ENCODE measurements at places on chromosomes 4 and X.

GRCh38 chr4:16728111-16728510, 170.3 kb downstream of the LDB2 start:
- no peak for DNase-seq

DNA sequence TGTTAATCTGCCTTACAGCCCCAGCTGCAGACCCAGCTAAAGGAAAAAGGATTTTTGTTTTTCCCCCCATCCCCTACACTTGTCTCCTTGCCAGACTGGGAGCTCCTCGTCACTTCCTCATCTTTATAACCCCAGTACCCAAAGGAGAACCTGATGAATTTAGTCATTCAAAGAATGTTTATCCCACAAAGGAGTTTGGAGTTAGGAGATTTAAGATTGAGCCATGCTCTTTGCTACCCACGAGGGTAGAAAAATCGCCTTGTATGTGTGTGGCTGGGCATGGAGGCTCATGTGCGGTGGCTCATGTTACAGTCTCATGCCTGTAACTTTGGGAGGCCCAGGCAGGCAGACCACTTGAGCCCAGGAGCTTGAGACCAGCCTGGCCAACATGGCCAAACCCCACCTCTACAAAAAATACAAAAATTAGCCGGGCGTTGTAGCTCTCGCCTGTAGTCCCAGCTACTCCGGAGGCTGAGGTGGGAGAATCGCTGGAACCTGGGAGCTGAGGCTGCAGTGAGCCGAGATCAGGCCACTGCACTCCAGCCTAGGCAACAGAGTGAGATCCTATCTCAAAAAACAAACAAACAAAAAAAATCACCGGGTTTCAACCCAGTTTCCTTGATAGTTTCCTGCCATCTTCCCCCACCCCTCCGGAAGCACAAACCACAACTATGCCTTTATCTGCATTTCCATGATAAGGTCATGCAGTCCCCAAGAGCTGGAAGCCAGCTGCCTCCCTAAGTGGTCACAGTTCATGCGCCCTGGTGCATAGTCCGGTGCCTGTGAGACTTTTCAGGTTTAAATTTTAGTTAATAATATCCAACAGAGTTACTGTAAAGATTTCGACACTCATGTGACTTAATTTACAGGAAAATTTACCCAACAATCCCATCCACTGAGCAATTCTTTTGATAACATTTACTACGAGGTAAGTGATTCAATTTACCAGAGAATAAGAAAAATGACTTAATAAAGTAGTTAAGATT, 1.5 kb downstream of the CFAP97 start:
- no peak for DNase-seq

DNA sequence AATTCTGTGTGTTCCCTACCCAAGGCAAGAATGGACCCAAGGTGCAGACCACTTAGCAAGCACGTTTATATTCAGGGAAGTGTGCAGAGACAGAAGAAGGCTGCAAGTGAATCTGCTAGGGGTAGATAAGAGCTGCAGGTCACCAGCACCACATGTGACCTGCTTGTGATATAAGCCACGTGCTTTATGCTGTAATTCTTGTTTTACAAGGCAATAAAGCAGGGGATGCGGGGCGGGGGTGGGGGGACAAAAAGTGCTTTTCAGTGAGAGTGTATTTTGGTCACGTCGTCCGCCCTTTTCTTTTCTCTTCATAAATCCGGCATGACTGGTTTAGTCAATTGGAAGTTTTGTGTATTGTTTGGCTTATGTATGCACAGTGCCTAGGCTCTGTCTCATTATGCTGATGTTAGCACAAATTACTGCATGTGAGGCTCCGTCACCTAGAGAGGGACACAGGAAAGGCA, 192.7 kb downstream of the RBMX2 start:
- no peak for DNase-seq

- DNase-seq = no peak
Observed at GRCh38 chrX:134718105-134718965, 60.1 kb upstream of the PLAC1 start.

DNA sequence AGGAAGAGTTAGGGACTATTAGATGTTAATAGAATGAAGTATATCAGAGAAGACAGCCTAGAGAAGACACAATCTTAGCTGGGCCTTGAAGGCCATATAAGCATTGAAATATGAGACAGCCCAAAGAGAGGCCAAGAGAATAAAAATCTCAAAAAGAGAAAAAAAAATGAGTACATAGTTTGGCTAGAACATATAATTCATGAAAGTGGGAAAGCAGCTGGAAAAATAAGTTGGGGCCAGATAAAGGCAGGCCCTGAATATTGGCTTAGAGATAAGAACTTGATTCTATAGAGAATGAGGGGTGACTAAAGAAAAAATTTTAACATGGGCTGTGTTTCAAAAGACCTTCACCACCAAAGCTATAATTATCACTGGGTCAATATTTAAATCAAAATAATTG, 7.4 kb upstream of the UTP3 start:
- no peak for DNase-seq

GRCh38 chr4:182724414-182724813, 192.8 kb downstream of the DCTD start:
- no peak for DNase-seq

DNA sequence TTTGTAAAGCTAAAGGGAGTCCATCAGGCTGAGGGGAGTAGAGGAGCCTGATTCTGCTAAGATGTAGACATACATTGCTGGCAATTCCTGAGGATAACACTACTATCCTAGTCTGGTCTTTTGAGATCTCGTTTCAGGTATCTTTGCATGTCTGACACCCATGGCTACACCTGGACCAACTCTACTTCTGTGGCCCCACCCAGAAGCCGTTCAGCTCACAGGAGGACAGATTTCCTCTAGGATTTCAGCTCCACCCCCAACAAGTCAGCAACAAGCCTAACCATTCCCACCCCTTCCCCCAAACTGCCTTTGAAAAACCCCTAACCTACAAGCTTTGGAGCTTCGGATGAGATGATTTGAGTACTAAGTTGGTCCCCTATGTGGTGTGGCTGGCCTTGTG, 848.2 kb downstream of the NLGN4X start:
- no peak for DNase-seq

DNA sequence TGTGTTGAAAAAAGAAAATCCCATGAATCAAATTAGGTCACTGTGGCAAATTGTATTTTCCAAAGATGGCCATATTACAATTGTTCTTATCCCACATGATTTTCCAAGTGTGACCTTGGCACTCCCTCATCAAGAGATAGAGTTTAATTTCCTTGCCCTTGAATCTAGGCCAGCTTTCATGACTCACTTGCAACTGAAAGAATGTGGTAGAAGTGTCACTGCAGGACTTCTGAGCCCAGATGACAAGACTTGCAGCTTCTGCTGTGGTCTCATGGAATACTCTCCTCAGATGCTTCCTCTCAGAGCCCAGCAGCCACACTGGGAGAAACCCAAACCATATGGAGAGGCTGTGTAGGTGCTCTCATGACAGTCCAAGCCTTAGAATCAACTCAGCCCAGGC, 139.0 kb downstream of the ADAMTS3 start:
- no peak for DNase-seq

GRCh38 chr4:155684892-155685541, 18.4 kb downstream of the GUCY1A1 start:
- no peak for DNase-seq

DNA sequence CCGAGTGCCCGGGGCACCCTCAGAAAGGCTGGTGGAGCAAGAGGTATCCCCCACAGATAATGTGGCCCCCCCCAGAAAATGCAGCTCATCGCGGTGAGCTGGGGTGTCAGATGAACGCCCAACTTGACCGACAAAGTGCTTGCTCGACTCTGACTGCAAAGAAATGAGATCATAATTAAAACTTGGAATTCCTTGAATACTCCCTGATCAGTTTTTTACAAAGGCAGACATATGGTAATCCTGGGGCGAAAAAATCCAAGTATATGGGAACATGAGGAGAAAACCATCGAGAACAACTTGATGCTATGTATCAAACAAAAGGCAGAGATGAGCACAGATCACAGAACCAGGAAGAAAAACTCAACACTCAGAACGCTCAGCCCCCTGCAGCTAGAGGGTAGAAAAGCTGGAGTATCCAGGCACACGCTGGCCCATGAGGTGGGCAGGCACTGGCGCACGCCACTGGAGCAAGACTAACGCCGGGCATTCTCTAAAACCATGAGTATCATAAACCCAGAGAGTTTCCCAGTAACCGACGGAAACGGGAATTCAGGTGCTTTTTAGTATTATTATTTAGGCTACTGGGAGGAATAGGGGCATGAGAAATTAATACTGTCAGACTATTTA, 127.3 kb downstream of the AFAP1 start:
- DNase-seq = no peak

GRCh38 chr4:35556387-35556786, 687.9 kb downstream of the ARAP2 start:
- DNase-seq = no peak

- no peak for DNase-seq
Observed at GRCh38 chr4:95715830-95716229, 124.1 kb upstream of the PDHA2 start.

DNA sequence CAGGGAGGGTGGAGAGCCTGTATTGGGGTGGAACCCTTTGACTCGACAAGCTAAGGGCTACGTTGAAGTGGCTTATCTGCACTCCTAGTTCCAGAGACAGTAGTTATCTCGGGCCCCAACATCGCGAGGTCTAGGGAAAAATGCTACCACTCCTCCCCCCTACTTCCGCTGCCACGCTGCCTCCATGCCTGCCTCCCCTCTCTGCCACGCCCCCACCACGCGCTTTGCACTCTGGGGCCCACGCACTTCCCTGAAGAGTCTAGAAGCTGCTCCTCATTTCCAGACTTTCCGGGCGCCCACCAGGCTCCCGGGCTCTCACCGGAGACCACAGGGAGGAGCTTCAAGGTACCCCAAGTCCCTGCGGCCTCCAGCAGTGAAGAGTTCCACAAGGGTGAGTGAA, at the start of gene PASD1:
PASD1 (plus strand) TSS at position 227 of the 400 bp plus-strand sequence. CDS start 37,879 bp downstream, outside the sequence.
- no peak for DNase-seq

- no peak for DNase-seq
Observed at GRCh38 chr4:91887926-91888325, 415.8 kb upstream of the GRID2 start.

GRCh38 chrX:31551913-31552312, 480.1 kb upstream of the FTHL17 start:
- no peak for DNase-seq

DNA sequence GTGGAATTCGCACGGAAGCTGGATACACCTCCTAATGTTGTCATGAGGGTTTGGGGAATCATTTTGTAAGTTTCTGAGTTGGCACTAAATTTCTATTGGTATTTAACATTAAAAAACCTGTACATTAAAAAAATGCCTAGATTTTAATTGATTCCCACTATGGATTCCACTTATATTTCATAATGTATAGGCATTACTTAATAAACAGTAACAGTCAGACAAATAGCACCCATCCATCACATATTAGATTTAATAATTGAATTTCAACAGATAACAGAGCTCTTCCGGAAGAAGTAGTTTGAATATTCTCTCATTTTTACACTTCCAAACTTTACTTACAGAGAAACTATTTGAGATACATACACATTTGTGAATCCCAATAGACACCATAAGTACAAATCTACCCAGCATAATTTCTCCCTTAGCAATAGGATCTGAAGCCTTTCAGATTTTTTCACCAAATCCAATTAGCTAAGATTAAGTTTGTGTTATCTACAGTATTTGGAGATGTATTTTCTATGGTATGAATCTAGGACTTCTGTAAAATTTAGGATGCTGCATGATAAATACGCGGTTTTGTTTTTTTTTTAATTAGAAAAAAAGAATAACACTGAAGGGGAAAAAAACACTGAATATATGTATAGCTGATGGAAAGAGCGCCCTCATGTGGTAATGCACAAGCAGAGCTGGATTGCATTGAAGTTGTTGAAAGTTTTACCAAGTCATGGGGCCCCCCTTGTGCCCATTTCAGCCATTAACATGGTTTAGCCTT, 12.2 kb upstream of the ODAM start:
- DNase-seq = no peak

DNA sequence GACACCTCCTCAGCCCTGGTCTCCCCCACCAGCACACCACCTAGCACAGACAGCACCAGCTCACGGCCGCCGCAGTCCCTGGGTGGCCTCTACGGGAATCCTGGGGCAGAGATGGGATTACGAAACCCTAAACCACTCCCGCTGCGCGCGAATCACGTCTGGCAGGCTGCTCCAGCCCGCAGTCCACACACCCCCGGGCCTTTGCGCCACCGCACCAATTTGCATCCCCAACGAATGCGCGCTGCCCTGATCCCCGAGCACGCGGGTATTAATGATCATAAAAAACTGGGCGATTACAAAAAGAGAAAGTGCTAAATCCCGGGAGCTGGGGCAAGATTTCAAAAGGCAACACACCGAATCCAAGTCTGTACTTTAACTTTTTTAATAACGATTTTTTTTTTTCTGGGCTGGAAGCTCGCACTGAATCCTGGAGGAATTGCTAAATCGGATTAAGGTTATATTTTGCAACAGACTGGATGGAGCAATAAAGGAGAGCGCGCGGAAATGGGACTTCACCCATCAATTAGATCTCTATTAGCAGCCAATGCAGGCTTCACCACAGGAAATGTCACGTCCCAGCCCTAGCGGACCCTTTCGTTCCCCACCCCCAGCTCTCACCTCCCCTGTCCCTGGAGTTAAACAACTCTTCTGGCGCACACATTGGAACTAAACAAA, 69.8 kb upstream of the TMEM33 start:
- DNase-seq = no peak

DNA sequence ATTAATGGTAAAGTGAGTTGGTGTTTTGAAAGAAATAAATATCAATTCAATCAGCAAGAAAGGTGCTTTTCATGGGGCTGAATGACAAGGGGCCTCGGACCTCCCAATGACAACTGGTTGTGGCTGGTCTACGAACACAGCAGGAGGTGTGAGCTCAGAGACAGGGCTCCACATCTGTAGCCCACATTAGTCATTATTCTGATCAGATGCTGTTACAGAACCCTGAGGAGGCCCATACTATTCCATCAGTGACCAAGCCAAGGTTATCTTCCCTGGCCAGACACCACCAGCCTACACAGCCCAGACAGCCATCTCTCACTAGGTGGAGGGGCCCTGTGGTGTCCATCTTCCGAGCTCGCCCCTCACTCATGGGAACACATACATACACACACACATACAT, 168.8 kb downstream of the SH3KBP1 start:
- DNase-seq = no peak

- no peak for DNase-seq
Observed at GRCh38 chr4:57051095-57051494, 59.1 kb downstream of the IGFBP7 start.

- no peak for DNase-seq
Observed at GRCh38 chr4:81257816-81258215, 42.8 kb upstream of the PRKG2 start.

GRCh38 chr4:89110541-89110985, 770 bp upstream of the TIGD2 start:
- DNase-seq = no peak
